ENCODE measurements at places on chromosomes 3 and 15. TPM values are rescaled to one million over a fixed set of nuclear protein-coding genes. Genes with fewer than 3 reads are reported as not detected.

Gene CHRNA7
- 11.8 TPM for total RNA-seq

Gene C3orf20
- total RNA-seq: 0.21 TPM

Gene ACP3
- 32.6 TPM for total RNA-seq

Gene RNU5B-1
- total RNA-seq: not detected

Gene GOLGA8T
- total RNA-seq: 0.15 TPM

Gene GPR160
- total RNA-seq: 65.7 TPM

Gene ECE2
- 0.24 TPM for total RNA-seq

Gene KCNMB3
- 1.5 TPM for total RNA-seq

Gene CELSR3
- 2.4 TPM for total RNA-seq

Gene DENND6A
- total RNA-seq: 16.0 TPM

Gene LIPC
- total RNA-seq: 6.0 TPM

Gene SMCO1
- not detected for total RNA-seq

Gene MUSTN1
- 2.5 TPM for total RNA-seq

Gene TMEM41A
- total RNA-seq: 17.0 TPM

Gene CACNA1D
- 19.3 TPM for total RNA-seq

Data from left colon (tissue), 2 donors.